Right ventricle myocardium superior (tissue), 1 donor: ENCODE measurements at places on chromosomes 2 and 18. TPM values are rescaled to one million over a fixed set of nuclear protein-coding genes. Genes with fewer than 3 reads are reported as not detected.

DNA sequence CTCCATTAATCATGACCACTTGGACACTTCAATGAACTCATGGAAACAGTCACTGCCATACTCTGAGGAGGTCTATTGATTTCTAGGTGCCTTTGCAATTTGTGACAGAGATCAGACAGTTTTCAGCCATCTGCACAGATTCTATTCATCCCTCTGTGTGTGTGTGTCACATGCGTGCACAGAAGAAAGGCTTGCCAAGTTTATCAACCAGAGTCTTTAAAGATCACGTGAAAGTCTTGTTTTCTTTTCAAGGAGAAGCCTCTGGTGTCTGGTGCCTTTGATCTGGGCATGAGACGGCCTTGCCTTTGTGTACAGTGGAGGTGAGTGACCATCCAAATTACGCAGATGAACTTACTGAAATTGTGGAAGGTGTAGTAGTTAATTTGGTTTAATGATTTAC is 164.2 kb downstream of the VAPA start:
- no peak for DNase-seq

- DNase-seq: peak; percentile 50
Measured at GRCh38 chr2:175855794-175856453, 146.1 kb downstream of the LNPK start.

GRCh38 chr18:57052173-57052572 is 94.7 kb upstream of the BOD1L2 start:
- no peak for DNase-seq

DNA sequence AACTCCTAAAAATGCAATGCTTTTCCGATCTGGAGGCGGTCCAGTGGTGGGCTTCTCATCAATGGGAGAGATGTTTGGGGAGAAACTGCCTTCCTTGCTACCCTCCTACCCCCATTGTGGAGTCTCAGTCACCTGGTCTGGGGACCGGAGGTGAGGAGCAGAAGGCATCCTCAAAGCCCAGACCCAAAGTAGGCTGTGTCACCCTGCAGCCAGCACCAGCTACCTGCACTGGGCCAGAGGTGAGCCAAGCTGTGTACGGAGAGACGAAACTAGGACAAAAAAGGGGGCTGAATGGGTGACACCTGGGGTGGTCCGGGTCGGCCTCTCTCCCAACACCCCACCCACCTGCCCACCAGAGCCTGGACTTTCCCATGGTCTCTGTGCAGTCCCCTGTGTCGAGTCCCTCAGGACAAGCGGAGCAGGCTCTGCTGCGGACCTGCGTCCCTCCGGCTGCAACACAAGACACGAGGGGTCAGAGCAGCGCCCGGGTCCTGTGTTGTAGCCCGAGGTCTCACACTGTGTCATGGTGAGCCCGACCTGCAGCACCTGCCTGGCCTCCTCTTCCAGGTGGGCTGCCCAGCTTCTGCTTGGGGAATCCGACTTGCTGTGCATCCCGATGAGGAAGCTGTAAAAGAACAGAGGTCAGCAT is 68.0 kb upstream of the RMP24 start:
- no peak for DNase-seq

- DNase-seq: no peak
Measured at GRCh38 chr2:237980751-237981150, 13.9 kb downstream of the UBE2F start.

Gene ANKRD62
- not detected for total RNA-seq

Gene PLGLB2
- 1.4 TPM for total RNA-seq
